Stimulated activated CD4-positive, alpha-beta T cell treated with anti-CD3 and anti-CD28 coated beads, Interleukin-1b, Interleukin-23, amount 100 ng/mL, for 4 hours (primary cell): ENCODE measurements at places on chromosomes 5 and 9.

GRCh38 chr5:122547669-122548068, 227.2 kb upstream of the SNX2 start:
- DNase-seq, result no peak

GRCh38 chr5:61969347-61969746, 336.7 kb upstream of the KIF2A start:
- DNase-seq, result no peak

DNA sequence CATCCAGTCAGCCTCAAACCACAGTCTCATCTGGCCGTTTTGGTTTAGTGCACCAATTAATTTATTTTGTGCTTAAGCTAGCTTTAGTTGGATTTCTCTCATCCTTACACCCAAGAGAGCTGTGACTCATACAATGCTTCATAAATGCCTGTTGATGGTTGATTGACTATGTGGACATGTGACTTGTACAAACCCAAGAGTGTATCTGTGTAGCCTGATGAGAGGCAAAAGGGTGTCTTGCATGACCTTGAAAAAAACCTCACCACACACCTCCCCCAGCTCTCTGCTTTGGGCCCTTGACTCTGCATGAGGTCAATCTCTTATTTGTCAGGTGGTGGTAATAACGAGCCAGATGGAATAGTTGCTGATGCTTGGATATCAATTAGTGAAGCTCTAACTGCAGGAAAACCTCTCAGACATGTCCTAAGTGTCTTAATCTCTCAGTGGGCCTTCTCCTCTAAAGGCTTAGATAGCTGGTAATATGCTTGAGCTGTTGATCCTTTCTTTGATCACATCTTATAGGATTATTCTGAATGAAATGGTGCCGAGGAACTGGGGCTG, 10.6 kb upstream of the GLRA1 start:
- no peak for DNase-seq

- no peak for DNase-seq
Observed at GRCh38 chr5:39016587-39017275, 57.5 kb downstream of the RICTOR start.

DNA sequence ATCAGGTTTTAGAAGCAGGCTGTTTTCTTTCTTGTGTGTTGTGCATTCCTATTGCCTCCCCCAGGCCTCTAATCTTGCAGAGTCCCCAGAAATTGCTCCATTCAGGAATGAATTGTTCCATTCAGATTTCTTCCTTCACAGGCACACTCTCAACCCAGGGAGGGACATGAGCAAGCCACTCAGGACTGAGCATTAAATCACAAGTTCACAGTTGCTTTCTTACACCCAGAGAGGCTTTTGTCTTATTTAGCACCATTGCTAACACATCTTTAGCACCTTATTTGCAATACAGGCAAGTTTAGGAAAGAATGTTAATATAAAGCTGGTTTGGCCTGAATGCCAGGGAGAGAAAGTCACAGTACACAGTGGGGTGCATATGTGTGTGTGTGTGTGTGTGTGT, 221.4 kb downstream of the RAB3C start:
- DNase-seq, result no peak

DNA sequence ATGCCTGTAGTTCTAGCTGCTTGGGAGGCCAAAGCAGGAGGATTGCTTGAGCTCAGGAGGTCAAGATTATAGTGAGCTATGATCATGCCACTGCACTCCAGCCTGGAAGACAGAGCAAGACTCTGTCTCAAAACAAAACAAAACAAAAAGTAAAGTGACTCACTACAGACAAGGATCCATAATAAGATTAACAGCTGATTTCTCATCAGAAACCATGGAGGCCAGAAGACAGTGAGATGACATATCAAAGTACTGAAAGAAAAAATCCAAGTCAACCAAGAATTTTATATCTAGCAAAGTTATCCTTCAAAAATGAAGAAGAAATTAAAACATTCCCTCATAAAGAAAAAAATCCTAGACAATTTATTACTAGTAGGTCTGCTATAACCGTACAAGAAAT, 69.4 kb upstream of the ZBTB43 start:
- no peak for DNase-seq

- DNase-seq, result no peak
Observed at GRCh38 chr9:89536600-89536999, 38.7 kb upstream of the SEMA4D start.

DNA sequence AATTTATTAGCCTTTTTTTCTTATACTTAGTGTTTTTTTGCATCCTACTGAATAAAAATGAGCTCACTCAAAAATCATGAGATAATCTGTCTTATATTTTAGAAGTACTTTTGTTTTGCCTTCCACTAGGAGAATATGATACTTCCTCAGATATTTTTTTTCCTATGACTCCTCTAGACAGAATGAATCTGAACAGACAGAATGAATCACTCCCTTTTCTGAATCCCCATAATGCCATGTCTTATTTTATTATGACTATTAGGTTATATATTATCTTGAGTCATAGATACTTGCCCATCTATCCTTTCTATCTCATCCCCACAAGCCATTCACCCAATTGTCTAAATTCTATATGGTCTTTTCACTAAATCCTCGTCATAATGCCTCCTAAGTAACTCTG, 134.6 kb downstream of the BRINP1 start:
- DNase-seq, result no peak

DNA sequence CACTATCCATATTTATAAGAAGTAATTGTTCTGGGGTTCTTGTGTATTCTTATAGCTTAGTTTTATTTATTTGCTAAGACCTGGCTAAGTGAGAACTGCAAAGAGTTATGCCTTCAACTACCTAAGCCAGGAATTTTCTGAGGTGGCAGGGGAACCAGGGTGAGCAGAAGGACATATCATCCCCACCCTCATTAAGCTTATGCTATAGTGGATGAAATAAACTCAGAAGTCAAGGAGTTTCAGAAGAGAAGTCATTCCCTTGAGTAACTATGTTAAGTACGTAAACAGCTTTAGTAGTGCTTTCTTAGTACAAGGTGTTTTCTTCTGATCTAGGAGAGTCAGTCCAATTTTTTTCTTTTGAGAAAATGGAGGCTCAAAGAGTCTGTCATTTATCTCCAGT, 41.7 kb downstream of the STK32A start:
- DNase-seq, result no peak

- DNase-seq, result no peak
Observed at GRCh38 chr5:82393951-82394350, 115.8 kb upstream of the RPS23 start.

DNA sequence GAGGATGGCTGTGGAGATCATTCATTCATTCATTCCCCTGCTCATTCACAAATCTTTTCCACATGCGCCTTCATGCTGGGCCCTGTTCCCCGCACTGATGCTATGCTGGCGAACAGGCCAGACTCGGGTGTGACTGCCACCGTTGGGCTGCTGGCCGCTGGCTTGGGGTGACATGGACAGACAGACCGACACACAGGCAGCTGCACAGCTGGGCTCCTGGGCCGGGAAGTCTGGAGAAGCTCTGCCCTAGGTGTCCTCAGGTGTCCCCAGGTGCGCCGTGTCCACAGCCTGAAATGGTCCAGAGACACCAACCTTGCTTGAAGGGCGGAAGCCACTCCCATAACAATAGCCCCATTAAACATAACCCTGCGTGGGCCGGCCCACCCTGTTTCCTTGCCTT, 35.0 kb upstream of the BARHL1 start:
- no peak for DNase-seq

GRCh38 chr9:109912726-109913460, 132.9 kb downstream of the PALM2AKAP2 start:
- DNase-seq, result no peak

GRCh38 chr5:168681556-168682183, 102.5 kb upstream of the PANK3 start:
- DNase-seq, result no peak

- no peak for DNase-seq
Observed at GRCh38 chr5:150502106-150502505, 5.8 kb upstream of the NDST1 start.

DNA sequence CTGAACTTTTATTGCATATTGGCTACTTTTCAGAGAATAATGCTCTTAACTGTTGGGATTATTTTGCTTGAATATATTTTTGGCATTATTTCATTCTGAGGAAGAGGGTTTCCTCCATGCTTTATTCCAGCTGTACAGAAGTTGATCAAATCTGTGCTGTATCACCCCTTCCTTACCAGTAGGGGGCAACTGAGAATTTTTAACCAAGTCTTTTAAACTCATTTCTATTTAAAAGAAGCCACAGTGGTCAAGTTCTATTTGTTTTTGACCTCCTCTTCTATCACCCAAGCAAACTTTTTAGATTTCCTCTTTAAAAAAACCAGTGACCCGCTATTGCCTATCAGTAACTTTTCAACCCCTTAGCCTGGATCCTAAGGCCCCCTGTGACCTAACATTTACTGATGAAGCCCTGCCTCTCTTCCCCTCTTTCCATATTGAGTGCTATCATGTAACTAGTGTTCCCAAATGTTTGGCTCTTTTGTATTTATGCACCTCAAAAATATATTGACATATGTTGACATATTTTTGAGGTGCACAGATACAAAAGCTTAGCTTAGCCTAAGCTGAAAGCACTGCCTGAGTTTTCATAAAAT, 80.6 kb downstream of the FBXO4 start:
- no peak for DNase-seq

DNA sequence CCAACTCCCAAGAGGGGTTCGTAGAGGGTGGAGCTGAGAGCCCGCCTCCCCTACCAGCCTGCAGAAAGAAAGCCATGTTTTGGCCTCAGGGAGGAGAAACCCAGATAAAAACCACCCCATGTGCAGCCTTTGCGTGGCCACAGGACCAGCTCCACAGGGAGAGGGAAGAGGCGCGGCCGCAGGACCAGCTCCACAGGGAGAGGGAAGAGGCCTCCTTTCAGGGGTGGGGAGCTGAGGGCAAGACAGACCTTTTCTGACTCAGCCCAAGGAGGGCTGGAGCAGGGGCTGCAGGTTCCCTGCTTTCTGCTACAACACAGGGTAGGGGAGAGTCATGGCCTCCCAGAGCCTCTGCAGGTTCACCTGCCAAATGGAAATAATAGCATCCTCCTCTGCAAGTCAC, 37.6 kb upstream of the KCNMB1 start:
- no peak for DNase-seq

DNA sequence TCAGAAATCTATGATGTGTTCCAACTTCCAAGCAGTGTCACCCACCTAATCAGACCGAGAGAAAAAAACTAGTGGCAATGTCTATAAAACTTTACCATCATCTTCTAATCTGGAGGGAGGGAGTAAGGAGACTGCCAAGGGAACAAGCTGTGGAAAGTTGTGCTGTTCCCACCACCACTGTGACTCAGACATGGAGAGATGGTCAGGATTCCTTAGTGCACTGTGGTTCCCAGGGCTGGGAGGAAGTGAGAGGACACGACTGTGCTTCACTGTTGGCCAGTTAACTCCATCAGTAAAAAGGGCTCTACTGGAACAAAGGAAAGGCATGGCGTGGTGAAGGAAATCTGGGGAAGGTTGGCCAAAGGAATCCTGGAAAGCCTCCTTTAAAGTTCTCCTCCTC, 18.8 kb downstream of the TICAM2 start:
- no peak for DNase-seq

DNA sequence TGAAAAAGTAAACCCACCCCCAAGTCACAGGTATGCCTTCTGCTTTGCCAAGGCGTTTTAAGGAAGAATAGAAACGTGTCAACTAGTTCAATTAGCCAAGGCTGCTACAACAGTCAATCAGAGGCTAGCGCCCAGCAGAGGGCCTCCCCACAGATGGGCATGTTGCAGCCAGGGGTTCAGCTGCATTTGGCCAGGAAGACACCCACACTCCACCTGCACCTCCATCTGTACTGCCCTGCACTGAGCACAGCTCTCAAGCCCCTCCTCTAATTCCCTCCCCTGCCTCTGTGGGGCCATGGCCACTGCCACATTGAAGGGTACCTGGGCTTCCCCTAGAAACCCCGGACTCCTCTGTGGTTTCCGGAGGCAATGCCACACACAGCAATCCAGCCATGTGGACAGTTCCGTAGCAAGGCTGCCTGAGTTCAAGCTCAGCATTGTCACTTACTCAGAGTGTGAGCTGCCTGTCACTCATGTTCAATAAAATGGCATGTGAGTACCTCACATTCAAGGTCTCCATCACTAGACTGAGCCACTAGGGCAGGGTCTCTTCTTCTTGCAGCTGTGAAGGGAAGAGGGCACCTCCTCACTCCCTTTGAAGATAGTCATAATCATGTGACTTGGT, 248.4 kb downstream of the IRX2 start:
- no peak for DNase-seq

GRCh38 chr5:91401175-91401574, 18.1 kb upstream of the ARRDC3 start:
- no peak for DNase-seq

- no peak for DNase-seq
Observed at GRCh38 chr5:135127439-135128240, 93.6 kb upstream of the PITX1 start.

DNA sequence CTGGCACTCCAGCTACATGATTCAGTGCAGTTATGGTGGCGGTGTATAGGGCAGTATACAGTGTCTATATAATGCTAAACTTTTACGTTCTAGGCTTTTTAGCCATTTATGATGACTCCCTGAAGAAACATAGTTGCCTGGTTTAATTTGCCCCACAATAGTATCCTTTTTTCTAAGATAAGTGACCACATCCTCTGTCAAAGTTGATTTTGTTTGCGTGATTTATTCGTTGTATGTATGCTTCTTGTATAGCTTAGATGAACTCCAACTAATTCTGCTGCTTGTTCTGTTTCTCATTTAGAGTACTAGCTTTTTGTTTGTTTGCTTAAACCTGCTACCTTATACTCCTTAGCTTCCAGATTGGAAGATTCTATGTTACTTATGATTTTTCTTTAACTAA, 83.6 kb downstream of the ERMP1 start:
- DNase-seq, result no peak

GRCh38 chr5:19122923-19123322, 865.1 kb downstream of the CDH18 start:
- no peak for DNase-seq

GRCh38 chr9:72315510-72316311, 49.3 kb downstream of the ZFAND5 start:
- DNase-seq, result no peak

DNA sequence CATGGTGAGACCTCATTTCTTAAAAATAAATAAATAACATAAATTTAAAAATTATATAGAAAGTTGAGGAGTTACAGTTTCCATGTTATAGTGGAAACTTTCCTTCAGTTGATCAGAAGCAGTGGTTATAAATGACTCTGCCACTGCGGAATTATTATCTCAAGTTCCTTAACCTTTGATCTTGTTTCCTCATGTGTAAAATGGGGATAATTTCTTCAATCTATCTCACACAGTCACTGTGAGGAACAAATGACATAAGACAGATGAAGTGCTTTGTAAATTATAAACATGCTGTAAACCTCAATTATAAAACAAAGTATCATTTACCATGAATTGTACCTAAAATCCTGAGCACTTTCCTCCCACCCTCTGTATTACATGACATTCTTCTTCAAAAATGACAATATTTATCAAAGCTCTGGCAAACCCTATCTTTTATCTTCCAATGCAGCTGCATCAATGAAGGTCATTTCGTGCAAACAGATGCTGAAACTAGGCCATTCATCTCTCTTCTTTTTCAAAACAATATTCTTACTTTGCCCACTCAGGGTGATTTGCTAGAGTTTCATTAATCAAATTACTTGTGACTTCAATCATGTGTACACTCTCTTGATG, 46.8 kb downstream of the TMEM245 start:
- DNase-seq, result no peak

- DNase-seq, result no peak
Observed at GRCh38 chr5:90830058-90830457, 271.5 kb downstream of the ADGRV1 start.

GRCh38 chr9:27118916-27119315, 9.9 kb downstream of the TEK start:
- no peak for DNase-seq

- DNase-seq, result no peak
Observed at GRCh38 chr5:135915466-135916001, 19.9 kb upstream of the IL9 start.
